ENCODE measurements at places on chromosomes 3 and 15.

DNA sequence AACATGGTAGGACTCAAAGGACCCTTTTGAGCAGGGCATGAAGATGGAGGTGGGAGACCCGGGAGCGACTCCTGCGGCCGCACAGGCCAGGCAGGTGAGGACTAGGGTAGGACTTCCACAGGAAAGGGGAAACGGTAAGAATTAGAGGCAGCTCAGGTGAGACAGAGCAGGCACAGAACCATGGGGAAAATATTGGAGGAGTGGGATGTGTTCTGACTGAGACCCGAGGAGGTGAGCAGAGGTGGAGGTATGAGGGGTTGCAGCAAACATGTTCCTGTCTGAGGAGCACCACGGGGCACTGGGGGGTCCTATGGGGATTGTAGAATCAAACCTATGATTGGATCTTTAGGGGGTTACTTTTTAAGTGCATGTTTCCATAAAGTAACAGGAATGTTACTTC lies 1.4 kb upstream of the ISG20 start:
- DNase-seq = no peak

DNA sequence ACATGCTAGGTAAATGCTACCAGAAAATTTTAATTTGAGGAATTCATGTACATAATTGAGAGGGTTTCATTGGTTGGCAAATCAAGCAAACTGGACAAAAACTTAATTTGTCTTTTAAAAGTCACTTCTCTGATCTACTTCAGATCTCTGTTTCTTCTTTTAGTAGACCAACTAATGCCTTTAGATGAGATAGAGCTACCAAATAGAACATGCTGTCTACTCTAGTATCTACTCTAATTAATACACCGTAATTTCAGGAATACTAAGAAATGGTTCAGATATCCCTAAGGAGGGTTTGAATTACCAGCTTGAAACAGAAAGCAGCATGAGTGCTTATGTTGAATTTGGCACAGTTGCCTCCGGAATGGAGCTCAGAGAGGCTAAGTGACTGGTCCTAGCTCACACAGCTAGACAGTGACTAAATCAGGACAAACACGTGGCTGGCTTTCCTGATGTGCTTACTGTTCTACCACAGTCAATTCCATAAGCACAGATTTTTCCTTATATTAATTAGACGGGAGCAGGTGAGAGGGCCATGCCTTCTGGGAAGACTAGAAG lies 225.1 kb downstream of the ITPR1 start:
- no peak for DNase-seq

GRCh38 chr3:176523114-176523513 lies 674.2 kb downstream of the TBL1XR1 start:
- no peak for DNase-seq

- no peak for DNase-seq
These were observed 155.5 kb downstream of the GOLIM4 start for GRCh38 chr3:167940241-167940640.

GRCh38 chr15:91975241-91975978 lies 121.9 kb downstream of the SLCO3A1 start:
- no peak for DNase-seq

DNA sequence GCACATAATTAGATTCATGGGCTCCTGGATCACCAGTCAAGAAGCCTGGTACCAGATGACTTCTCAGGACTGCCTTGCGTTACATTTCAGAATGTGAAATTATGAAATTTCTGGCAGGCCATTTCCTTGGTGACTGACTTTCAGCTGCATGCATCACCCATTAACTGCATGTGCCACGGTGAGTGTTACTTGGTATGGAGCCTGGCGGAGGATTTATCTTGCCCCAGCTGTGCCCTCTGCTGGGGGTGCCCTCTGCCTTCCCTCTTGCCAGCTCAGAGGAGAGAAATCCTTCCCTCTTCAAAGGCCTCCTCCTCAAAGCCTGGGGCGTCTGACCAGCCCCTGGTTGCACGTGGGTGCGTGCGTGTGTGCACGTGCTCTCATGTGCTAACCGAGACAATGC lies 57.7 kb upstream of the CTSH start:
- DNase-seq = no peak

GRCh38 chr3:39255503-39256325 lies 24.1 kb downstream of the CX3CR1 start:
- DNase-seq = no peak

- no peak for DNase-seq
These were observed 205.6 kb downstream of the TBC1D2B start for GRCh38 chr15:77871852-77872371.

Measured in activated CD4-positive, alpha-beta T cell treated with anti-CD3 and anti-CD28 coated beads for 4 hours (primary cell).